ENCODE measurements at places on chromosomes 3 and 15. TPM values are rescaled to one million over a fixed set of nuclear protein-coding genes. Genes with fewer than 3 reads are reported as not detected.

Gene CPNE4
- total RNA-seq, result 3.2 TPM

DNA sequence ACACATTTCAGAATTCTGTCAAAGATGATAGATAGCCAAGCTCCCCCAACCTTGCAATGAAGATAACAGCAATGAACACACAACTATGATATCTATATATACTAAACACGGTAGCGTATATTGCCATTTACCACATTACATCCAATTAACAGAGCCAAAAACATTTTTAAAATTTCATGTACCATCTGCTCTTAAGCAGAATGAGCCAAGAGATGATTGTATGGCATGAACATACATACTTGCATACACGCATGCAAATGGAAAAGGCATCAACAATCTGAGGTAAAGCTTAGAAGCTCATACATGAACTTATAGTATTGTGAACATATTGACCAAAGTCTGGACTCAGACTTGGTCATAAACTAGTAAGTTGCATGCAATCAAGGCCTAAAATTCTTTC, 712.9 kb upstream of the GOLIM4 start:
- no peak for DNase-seq

- DNase-seq, result peak; percentile 83
These were observed 277.3 kb upstream of the TLE3 start for GRCh38 chr15:70375006-70375431.

- DNase-seq, result no peak
These were observed 101.1 kb downstream of the ADCY5 start for GRCh38 chr3:123347691-123348264.

Gene CLDN1
- 48.6 TPM for total RNA-seq

GRCh38 chr15:49815526-49815925, 194.7 kb downstream of the DTWD1 start:
- DNase-seq, result no peak

Gene PIK3CB
- total RNA-seq, result 31.9 TPM

Gene NANOGP8
- total RNA-seq, result not detected

GRCh38 chr3:149583921-149584635, 73.7 kb downstream of the WWTR1 start:
- no peak for DNase-seq

- no peak for DNase-seq
These were observed 38.3 kb downstream of the CPN2 start for GRCh38 chr3:194312743-194313281.
